ENCODE measurements at places on chromosomes 5 and 9.

GRCh38 chr9:130107955-130108354 lies 54.2 kb downstream of the GPR107 start:
- no peak for DNase-seq

- no peak for DNase-seq
Measured at GRCh38 chr5:149030838-149031397, 31.9 kb downstream of the SH3TC2 start.

- DNase-seq = no peak
Measured at GRCh38 chr5:139930406-139930805, 112.7 kb downstream of the NRG2 start.

DNA sequence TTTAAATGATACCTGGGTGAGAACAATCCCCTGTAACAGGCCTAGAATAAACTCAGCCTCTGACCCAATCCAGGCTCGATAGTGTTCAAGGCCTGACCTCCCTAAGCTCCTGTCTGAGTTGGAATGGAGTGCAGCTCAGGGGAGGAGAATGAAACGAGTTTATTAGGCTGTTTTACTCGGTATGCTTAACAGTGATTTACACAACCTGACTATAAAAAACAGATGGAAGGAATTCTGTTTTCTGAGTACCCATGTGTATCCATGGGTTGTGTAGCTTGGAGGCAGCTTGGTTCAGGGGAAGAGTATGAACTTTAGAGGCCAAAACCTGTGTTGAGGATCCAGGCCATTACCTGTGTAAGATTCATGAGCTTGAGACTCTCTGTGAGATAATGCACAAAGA lies 67.8 kb downstream of the PCSK5 start:
- no peak for DNase-seq

- DNase-seq = no peak
Measured at GRCh38 chr5:148653836-148654781, at the start of gene HTR4. HTR4 (minus strand) TSS chr5:148654527; CDS start chr5:148637014, 17,513 bp downstream.

DNA sequence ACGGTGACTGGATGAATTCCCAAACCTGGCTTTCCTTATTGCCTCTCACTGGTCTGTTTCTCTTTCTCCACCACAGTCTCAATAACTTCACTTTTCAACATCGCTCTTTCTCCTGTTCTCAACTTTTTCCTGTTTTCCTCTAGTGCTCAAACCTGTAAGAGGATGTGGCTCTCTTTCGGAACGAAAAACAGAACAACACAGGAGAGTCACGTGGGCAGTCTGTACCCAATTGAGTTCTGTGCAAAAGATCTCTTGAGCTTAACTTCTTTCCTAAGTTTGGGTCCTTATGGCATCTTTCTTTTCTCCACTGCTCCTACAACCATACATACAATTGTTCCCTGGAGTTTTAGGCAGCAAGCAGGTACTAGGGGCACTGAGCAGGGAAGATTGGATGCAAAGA lies 8.9 kb downstream of the HAVCR1 start:
- no peak for DNase-seq

DNA sequence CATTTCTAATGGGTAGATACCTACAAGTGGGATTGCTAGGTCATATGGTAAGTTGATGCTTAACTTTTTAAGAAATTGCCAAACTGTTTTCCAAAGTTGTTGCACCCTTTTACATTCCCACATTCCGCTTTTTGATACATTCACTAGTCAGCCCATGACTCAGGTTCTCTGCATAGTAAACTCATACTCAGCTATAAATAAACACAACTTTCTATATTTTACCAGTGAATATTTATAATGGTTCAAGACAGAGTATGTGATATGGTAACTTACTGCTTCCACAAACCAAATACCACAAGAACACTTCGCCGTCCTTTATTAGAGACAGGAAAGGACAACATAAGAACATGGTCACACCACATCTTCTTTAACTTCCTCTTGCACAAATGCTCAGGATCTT lies 54.0 kb downstream of the PLPP1 start:
- DNase-seq = no peak

GRCh38 chr9:97413462-97413861 lies 1.6 kb downstream of the TDRD7 start:
- DNase-seq = no peak

- no peak for DNase-seq
Measured at GRCh38 chr5:180472269-180472668, 21.9 kb upstream of the CNOT6 start.

DNA sequence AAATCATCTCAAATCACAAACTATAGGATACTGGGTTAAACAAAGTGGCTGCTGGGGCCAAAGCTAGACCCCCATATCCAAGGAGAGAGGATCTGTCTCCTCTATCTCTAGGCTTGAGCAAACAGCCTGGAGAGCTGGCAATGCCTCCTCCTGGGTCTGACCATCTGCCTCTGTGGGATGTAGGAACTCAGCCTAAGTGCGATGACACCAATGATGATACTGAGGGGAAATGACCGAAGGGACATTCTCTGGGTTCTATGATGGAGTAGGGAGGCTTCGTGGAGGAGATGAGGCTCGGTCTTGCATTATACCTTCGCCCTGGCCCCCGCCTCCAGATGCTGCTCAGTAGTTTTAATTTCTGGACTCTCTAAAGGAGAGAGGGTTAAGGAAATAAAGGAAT lies 9.3 kb upstream of the SPATA24 start:
- DNase-seq = no peak

DNA sequence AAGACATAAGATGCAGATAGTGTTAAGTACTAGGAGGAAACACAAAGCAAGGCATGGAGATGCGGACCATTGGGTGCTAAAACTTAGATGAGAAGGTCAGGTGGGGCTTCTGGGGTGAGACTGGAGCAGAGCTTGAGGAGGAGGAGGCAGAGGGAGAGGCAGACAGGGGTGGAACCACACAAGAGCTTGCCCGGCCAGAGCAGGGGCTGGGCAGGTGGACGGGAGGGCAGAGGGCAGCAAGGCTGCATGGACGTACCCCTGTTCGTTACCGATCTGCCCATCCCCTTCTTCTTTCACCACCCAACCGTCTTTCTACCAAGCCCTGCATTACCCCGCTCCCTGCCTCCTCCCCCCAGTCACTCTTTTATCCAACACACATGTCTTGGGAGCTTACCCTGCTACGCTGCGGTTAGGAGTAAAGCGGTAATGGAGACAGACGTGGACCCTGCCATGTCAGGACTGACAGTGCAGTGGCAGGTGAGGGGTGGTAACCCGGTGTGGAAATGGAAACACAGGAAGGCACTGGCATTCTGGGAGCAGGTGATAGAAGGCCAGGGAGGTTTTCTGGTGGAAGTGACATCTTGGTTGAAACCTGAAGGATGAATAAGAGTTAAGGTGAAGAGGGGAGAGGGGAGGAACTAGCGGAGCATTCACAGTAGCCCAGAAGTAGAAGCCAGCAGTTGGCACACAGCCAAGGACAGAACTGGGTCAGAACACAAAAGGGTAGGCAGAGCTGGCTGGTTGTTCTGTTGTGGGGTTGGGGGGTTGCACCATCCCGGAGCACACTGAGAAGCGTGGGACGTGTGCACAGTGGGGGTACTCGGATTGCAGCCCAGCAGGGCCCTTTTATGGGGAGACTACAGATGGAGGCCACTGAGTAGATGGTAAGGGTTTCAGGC lies 167.2 kb downstream of the CACNA1B start:
- DNase-seq = no peak

DNA sequence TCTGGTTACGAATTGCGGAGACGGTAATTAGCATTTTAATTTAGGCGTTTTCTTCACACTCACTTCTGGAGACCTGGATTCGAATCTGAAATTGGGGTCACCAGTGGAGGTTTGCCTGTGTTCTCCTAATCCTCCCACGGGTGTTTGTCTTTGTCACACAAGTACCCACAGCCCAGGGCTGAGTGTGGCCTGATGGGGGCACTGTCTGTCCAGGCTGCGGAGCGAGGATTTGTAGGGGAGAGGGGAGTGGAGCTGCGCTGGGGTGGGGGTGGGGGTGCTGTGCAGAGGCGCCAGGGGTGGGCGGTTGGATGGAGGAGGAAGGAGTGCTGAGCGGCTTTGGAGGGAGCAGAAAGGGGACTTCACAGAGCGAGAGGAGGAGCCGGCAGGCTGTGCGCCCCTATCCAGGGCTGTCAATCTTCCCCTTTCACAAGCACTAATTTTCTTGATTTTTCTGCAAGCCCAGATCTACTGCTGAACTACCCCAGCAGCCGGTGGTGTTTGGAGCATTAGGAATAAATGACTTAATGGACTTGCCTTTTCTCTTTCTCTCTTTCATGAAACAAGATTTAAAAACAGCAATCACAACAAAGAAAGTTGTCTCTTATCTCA lies 53.1 kb downstream of the TSPAN17 start:
- no peak for DNase-seq

DNA sequence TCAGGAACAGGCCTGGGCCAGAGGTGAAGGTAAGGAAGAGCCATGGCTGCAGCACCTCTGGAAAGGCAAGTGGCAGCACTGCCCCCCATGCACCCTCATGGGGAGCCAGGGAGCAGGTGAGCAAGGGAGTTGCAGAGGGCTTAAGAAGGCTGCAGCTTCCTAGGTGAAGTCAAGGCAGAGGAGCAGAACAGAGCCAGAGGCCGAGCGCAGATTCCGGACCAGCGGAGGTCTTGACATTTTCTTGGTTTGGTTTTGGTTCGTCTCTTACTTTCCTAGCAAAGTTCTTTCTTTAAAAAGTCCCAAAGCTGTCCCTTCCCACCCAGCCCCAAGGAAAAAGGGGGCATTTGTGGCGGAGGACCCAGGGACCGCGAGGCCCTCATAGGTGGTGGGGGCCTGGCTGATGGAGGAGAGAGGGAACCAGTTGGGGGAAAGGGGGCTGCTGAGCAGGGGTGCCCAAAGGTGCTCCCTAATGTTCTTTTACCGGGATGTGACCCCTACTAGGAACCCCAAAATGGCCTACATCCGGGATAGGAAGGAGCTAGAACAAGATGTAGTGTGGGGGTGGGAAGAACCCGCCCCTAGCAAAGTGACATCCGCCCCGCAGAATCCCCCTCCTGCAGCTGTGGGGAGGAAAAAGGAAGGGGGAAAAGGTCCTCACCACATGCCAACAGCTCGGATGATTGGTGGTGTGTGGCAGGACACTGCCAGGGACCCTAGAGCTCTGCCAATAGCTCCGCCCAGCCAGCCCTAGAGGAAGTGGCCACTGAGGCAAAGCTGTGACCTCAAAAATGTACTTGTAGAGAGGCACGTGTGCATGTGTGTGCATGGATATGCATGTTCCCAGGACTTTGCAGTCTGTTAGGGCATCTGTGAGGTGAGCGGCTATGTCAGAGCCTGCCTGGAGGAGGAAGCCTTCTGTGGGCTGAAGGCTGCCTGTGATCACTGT lies 914 bp upstream of the CD72 start:
- DNase-seq = no peak

- no peak for DNase-seq
Measured at GRCh38 chr9:110886832-110887231, 151.4 kb downstream of the LPAR1 start.

GRCh38 chr5:143152445-143152844 lies 251.0 kb downstream of the NR3C1 start:
- DNase-seq = no peak

DNA sequence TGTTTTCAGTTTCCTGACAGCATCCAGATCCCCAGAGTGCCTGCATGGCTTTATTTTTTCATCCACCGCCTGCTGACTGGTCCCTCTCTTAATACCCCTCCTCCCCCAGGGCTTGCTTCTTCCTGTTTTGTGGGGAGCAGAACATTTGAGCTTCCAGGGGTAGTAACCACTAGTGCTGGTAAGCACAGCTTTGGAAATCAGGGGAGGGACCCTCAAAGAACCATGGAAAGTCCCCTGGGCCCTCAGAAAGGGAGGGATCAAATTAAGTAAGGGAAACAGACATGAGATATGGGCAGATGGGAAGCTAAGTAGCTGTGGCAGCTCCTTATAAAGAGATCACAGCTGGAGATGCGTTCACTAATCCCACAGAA lies 26.8 kb downstream of the GRIA1 start:
- DNase-seq = no peak
